Fibroblast of lung (primary cell): ENCODE measurements at places on chromosomes 6 and 20.

- no peak for DNase-seq
Observed at GRCh38 chr6:124119596-124119995, 315.9 kb downstream of the NKAIN2 start.

DNA sequence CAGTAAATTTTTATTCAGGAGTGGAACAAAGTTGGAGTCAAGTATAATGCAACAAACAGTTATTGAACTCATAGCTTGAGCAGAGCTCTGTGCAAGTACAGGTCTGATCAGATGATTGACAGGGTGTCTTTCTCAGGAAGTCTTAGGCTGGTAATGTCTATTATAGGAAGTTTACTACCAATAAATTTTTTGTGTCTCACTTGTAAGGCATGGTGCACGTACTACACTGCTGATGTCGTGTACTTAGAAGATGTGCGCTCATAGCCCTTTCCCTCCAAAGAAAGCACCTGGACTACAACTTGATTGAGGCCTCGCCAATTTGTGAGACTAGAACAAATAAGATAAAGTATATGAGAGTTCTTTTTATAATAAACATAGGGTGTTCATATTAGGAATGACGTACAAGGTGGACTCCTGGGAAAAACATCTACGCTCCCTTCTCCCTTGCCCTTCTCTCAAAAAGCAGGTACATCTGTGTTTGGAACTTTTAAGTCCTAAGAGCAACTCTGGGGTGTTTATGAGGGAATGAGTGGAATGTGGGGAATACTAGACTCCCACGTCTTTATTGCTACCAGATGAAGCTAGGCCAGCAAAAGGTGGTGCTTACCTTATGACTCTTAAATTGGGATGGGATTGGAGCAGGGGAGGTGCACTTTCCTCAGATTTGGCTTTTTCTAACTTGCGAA lies 1.5 kb downstream of the NDUFAF5 start:
- DNase-seq: no peak

DNA sequence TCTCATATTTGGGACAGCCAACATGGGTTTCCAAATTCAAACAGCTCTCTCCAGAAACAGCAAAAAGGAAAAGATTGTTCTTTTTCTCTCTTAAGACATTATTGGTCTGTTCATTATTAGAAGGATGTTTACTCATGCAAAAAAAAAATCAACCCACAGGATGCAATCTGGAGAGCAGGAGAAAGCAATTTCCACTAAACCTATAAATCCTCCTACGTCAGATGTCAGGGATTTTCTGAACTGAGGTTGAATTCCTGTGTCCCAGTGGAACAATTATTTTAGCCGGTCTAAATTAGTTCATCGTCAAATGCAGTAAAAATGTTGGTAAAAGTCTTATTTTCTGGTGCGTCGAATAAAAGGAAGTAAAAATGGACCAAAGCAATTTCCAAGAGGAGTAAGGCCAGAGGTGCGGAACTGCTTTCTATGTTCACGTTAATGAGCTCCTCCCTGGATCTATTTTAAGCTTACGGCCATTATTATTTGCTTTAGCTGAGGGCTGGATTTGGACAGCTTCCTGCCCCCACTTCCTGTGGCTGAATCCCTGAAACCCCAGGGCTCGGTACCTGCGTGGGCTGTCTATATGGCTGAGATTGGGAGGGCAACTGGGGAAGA lies at the start of gene GABRR1:
Gene GABRR1, minus strand, starts transcription at position 60 of the 612 bp plus-strand sequence. Its CDS starts 36 bp downstream, at position 24.
- no peak for DNase-seq

DNA sequence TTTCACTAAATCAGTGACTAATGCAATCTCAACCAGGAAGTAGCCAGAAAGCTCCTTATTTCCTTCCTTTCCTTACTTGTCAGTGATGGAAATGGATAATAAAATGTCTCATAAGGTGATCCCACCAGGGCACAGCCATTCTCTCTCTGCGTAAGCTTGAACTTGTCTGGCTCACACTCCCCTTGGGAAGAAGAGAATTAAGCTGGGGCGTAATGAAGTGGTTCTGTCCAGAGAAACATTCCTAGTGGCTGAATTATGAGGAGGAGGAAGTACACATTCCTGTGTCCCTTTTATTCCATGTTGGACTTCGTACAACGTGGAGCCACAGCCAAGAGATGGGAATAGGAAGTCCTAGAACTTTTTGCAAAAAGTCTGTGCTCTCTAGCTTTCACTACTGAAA lies 93.7 kb downstream of the MTHFD1L start:
- DNase-seq: no peak

DNA sequence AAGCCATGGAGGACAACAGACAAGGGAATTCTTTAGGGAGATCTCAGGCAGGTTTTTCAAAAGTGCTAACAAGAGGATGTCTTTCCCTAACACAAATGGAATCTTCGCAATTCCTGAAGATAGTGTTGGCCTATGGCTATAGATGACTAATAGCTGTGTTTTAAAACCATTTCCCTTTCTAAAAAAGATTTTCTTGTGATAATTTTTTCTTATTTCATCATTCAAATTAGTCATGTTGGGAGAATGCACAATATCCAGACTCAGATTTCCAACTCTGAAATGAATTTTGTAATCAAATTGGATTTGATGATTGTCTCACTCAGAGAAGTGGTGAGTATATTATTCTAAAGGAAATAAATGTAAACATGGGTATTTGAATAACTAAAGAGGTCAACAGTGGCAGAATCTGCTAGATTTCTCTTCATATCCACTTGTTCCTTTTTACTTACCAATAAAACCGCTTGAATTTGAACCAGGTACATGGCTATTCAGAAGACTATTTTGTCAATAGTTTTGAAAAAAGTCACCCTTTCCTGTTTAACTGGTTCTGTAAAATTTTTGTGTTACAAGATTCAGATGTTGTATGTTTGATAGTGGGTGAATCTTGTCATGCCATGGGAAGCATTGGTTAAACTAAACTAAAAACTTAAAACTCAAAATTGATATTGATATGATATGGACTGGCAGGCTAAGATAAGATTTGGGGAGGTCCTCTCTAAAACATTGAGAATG lies 1223.7 kb upstream of the EYS start:
- peak; percentile 68 for DNase-seq

GRCh38 chr20:47638851-47639250 lies 137.2 kb downstream of the NCOA3 start:
- DNase-seq: no peak

- no peak for DNase-seq
Observed at GRCh38 chr20:39574061-39574460, 611.9 kb downstream of the DHX35 start.

DNA sequence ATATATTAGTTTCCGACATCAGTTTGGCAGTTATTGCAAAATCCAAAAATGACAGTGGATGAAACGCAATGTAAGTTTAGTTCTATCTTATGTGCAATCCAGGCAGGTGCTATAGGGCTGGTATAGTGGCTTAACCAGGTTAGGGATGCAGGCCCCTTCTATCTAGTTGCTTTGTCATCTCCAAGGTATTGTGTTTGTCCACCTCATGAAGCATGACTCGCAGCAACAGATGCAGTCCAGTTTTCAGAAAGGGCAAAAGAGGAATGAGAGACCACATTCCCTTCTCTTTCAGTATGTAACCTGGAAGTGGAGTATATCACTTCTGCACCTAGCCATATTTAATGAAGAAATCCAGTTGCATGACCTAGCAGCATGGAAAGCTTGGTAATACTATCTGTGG lies 59.7 kb downstream of the PKIB start:
- peak; percentile 37 for DNase-seq

GRCh38 chr20:61929971-61930666 lies 135.6 kb downstream of the TAF4 start:
- DNase-seq: no peak

DNA sequence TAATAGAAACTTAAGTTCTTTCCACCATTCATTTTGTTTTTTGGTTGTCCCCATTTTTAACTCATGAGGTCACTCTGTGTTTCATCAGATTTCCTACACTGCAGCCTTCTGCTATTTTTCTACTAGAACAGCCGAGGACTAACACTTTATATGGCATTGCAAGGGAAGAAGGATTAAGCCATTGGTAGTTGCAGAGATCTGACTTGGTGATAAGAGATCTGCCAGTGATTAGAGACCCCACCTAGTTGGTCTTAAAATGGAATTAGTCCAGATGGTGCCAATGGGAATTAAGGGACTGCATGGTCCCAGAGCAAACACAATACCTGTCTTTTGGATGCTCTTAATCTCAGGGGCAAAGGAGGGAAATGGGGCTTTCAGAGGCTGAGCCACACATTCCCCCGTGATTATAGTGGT lies 125.5 kb upstream of the TMEM170B start:
- peak; percentile 82 for DNase-seq

- no peak for DNase-seq
Observed at GRCh38 chr6:43765776-43766499, 4.1 kb upstream of the VEGFA start.

DNA sequence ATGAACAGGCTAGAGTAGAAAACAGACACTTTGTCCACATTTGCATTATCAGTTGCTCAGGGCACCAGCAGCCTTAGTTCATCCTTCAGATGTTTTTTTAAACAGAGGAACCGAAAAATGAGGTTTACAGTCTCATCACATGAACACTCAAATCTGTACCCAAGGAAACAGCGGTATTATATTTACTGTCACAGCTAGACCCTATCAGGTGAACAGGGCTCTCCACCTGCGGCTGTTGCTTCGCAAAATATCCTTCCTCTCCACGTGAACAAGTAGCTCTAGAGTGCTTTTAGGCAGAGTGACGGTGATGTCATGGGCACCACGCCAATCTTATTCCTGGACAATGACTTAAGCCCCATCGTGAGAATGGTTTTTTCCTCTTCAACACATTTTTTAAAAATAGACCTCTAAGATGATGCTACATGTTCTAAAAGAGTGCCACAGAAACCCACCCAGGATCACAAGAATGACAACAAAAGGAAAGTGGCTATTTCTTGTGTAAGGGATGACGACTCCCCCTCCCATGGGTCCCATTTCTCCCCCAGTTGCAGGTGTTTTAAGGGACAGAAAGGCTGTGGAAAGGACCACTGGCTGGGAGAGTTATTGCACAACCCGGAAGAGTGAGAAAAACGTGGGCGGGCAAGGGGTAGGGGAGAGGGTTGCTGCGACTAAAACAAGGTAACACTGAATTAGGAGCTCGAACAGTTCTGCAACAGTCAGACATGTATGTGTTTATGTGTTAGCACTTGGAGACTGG lies 77.7 kb downstream of the EFHC1 start:
- peak; percentile 58 for DNase-seq

DNA sequence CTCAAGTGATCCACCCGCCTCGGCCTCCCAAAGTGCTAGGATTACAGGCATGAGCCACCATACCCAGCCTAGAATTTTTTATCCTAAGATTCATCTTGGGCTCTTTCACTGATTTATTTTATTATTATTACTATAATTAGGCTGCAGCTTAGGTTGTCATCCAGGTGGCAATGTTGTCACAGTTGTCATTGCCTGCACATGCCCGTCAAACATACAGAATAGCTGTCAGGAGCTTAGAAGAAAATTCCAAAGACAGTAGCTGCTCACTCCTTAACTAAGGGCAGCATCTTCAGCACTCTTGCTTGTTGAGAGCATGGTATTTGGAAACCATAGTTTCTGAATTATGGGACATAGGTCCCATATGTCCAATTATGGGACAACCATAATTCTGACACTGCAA lies 334.9 kb upstream of the AGPAT4 start:
- DNase-seq: no peak

DNA sequence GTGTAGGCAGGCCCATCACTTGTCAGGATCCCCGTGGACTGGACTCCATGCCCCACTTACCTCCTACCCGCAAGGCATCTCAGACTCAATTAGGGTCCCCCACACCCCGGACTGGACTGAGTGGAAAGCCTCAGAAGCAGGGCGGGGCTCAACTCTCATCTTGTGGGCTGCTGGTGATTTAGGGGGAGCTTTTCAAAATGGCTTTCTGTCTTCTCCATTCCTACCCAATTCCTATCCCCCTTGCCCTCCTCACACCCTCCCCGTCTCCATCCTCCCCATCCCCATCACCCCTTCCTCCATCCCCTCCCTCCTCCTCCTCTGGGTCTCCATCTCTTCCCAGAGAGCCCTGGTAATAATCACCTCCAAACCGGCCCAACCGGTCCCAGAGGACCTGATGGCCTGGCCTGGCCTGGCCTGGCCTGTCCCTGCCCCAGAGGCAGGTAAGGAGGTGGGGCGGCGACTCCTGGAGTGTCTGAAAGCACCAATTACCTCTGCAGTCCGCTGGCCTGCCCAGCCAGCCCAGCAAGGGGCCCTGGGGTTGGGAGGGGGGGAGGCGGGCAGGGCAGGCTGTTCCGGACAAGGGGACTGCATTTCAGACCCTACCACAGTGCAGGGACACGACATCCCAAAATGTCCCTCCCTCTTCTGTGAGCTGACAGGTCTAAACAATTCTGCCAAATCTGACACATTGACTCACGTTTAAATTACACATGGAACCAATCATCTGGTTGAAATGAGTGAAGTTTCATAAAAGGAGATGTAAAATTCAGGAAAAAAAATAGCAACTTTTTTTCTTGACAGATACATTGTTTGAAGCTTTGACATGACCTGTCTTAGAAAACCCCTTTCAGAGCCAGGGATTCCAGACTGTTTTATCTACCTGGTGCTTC lies 24.8 kb downstream of the MAFB start:
- no peak for DNase-seq

GRCh38 chr20:57392512-57393271 lies 1.5 kb downstream of the RBM38 start:
- DNase-seq: no peak

DNA sequence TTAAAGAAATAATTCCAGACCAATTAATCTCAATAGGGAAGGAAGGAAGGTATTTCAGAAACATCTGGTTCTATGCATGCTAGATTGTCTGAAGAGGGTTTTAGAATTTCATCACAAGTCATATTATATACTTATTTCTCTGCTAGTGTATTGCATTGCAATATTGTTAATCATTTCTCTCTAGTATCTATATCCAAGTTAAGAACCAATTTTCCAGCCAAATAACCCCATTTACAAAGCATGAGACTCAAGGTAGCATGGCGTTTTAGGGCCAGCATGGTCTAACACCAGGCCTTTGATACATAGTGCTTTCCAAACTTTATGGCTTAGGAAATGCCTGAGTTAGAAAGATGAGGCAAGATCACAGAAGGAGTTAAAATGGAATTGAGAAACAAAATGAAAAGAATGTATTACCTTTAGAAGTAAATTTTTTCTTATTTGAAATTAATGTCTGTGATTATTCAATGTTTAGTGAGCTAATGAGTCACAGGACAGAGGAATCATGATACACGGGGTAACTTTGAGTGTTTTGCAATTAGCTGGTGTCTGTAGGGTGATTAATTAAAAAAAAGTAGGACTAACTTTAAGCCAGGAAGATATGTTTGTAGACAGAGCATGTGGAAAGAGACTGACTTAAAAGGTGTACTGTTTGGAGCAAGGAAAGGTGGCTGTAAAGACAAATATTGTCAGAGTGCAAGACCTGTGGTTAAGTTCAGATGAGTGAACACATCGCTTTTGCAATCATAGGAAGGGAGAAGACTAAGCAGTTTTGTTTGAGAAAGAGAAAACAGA lies 1006.2 kb upstream of the CITED2 start:
- DNase-seq: peak; percentile 37

DNA sequence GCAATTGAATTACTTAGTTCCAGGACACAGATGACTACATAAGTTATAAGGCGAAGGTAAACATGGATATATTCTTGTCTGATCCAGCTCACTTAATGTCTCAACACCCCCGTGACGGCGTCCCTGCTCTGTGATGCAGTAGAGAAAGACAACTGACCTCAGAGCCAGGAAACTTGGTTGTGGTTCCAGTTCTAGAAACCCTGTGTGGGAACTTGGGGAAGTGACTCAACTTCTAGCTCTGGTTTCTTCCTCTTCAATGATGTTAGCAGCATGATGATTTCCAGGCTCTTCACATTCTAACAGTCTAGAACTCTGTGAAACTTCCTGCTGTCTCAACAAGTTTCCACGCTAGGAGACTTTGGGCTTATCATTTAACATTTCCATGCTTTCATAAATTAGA lies 18.4 kb downstream of the LAMA4 start:
- peak; percentile 78 for DNase-seq

GRCh38 chr20:25394996-25395395 lies 4.4 kb upstream of the ABHD12 start:
- no peak for DNase-seq
